ENCODE measurements at places on chromosomes 12 and 14. TPM values are rescaled to one million over a fixed set of nuclear protein-coding genes. Genes with fewer than 3 reads are reported as not detected.

- peak; percentile 9 for DNase-seq
These were observed 40.1 kb upstream of the WNK1 start for GRCh38 chr12:712172-712863.

CLEC1A gene
- 26.2 TPM for total RNA-seq

DNA sequence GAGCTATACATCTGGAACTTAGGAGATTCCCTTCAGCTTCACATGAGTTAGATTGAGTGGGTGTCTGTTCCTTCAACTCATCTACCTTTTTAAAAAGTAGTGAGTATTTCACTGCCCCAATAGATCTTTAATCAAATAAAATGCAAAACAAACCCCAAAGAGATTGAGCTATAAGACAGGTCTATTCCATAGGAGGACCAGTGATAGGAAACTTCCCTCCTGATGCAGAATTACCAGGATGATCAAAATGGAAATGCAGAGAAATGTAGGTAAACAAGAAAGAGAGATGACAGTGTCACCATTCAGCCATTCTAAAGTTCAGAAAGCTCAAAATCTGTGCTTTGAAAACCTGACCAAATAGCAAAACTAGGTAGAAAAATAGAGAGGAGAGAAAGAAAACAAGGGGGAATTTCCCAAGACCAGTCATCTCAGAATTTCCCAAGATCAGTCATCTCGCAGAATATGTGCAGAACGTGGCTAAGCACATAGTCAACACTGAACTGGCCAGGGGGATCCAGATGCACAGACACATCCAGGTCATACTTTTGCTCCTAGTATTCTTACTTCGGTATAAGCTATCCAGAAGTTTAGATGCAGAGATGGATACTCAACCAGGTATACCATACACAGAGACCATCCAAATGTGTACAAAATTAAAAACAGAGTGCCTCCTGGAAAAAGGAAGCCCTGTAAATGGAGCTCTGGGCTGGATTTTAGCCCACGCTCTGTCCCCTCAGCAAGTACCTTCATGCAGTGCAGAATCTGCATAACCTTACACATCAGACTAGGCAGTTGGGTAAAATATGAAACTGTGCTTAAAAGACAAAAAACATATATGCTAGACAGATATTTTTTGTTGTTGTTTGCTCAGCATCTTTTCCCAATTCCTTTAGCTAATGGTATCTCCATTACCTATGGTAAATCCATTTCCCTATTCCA is 27.4 kb downstream of the SLC41A2 start:
- peak; percentile 29 for DNase-seq

DEPDC4 gene
- total RNA-seq = 0.17 TPM

- DNase-seq = no peak
These were observed 191.9 kb downstream of the LRIG3 start for GRCh38 chr12:58728397-58728796.

DNA sequence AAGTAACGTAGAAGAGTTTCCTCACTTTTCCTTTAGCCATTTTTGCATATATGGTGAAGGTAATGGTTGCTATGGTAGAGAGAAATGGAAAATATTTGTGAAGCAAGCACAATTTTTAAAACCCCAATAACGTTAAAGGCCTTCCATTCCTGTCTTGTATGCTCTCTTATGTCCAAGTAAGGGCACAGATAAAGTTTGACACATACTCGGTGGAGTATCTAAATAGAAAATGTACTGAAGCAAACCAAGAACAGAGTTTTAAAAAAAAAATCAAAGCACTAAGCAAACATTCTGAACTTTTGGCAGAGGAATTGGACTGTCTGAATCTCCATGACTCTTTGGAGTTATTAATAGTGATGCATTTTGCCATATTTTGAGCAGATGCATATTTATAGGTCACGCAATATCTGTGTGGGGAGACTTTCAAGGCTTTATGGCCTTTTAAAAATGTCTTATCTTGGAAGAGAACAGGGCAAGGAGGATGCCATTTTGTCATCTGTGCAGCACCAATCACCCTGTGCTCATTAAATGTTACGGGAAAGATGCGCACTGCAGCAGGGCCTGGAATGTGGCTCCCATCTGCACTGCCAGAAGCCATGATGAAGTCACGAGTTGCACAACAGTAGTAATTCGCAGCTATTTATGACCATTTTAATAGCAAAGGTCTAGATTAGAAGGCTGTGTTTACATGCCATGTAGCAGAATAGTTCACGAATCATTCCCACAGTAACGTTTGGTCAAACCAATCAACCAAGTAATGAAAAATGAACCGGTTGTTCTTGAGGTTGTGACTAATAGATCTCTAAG is 23.3 kb upstream of the AMIGO2 start:
- no peak for DNase-seq

DNA sequence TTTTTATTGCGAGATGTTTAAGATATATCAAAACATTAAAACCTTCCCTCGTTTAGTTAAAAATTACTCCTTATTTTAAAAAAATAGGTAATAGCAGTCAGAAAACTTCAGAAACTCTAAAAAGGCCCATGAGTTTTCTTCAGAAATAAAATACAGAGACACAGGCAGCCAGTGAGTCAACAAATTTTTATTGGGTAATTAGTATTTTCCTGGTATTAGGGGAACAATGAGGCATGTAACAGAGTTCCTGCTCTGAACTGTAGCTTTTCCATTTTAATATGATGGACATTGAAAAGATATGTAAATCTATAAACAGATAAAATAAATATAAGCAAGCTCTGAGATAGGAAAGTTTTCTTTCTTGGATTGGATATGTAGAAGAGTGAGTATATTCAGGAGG is 399 bp upstream of the ZNF705A start:
- DNase-seq = peak; percentile 42

DNA sequence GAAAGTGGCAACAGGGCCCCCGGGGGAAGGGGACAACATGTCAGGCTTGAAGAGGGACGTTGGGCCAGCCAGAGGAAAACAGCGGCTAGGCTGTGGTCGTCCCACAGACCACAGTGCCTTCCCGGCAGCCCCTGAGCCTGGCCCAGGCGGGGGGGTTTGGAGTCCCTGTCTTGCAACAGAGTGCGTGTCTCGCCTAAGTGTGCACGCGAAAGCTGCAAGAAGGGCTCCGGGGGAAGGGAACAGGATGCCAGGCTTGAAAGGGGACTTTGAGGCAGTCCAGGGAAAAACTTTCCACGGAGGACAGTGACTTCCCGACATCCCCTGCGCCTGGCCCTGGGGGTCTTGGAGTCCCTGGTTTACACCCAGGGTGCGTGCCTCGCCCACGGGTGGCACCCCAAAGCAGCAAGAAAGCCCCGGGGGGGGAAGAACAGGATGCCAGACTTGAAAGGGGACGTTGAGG is 157.5 kb upstream of the ALG10B start:
- DNase-seq = no peak

SYT1 gene
- total RNA-seq = 9.7 TPM

DNA sequence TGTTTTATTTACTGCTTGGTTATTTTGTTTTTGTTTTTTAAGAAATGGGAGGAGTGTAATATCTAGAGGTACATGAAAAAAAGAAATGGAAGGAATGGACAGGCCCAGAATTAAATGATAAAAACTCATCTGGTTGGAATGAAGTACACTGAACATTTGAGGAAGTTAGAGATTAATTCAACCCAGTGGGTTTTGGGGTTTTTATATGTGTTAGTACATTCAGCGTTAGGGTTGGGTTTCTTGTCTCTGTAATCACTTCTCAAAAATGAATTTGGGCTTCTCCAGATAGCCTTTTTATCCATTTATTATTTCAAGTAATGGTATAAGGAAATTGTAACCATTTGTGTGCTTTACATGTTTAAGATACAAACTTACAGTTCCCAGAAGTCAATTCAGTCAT is 19.5 kb upstream of the NUP107 start:
- no peak for DNase-seq

DNA sequence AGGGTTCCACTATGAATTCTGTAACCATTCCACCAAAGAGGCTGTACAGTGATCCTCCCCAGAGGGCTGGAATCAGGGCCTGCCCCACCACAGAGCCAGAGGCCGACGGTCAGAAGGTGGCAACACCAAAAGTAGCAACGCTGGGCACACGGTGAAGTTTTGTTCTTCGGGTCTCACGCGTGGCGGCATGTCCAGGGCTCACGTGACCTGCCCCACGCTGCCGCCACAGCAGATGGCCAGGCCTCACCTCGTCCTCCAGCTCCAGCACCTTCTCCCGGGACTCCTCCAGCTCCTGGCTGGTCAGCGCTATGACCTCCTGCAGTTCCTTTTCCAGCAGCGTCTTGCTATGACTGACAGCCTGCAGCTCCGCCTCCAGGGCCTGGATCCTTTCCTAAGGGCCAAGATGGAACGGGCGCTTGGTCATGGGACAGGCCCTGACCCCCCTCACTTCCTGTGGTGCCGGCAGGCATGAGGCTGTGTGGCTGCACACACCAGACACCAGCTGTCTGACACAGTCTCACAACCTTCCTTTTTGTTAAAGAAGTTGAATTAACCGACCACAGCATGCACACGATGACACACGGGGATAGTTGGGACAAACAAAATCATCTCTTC is 22.4 kb upstream of the ANKLE2 start:
- DNase-seq = peak; percentile 15

- DNase-seq = peak; percentile 74
These were observed 8.8 kb downstream of the EIF2B2 start for GRCh38 chr14:75011356-75011994.

DNA sequence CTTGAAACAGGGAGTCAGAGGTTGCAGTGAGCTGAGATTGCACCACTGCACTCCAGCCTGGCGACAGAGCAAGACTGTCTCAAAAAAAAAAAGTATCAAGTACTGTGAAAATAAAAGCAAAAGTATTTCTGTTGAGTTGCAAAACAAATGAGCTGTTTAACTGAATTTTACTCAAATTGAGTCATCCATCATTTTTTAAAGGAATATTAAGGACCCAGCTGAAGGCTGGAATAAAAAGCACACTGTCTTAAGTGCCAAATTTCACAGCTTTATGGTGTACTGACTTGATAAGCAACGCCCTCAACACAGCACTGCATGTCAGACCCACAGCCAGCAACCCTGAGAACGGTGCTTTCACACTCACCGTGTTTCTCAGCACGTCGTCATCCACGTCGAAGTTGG is 57.9 kb downstream of the AMN start:
- DNase-seq = no peak

DNA sequence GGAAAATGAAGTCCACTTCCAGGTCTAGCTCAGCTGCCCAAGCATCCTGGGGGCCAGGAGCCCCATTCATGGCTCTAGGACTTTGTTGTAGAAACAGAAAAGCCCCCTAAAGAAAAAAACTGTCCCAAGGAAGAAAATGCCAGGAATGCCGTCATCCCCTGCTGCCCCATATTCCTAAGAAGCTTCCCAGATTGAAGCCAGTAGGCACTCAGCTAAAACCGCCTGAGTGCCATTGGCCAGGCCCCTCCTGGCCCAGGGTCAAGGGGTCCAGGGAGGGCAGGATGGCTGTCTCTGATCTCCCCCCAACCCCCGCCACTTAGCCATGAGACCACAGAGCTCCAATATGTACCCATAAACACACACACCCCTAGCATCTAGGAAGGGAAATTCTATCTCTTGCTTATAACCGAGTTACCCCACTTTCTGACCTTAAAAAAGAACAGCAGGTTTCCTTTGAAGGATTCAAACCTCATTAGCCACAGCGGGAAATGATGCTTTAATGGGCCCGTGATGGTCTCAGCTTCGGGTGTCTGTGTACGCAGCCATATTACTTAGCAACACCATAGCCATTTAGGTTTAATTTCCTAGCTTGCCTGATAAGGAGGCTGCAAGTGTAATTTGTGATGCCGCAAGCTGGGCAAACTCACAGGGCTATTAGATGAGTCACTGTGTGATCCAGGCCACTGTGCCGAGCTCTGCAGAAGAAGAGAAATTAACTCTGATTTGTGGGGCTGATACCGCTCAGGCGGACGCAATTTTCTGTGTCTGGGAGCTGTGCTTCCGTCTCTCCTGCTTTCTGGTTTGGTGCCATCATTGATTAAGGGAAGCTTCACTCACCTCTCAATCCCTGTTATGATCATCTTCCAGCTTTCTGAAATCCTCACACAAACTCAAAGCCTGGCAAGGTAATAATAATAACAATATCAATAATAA is 84.2 kb downstream of the GCH1 start:
- DNase-seq = peak; percentile 69

POTEM gene
- not detected for total RNA-seq

DNA sequence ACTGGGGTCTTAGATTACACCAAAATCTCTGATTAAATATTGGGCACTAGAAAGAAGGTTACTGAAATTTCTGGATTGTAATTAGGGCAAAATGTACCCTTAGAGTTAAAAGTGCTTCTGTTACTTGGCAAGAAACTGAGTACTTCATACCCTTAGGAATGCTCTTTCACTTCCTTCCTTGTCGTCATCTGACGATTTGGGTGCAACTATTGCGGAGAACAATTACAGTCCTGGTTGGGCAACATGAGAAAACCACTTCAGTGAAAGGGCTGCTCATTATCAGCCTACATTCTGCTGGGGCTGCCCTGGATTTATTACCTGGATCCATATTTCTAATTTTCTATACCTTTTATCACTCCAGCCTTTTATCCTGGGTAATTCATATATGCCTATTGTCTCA is 348.5 kb upstream of the MDGA2 start:
- DNase-seq = no peak

GRCh38 chr12:107223821-107224220 is 130.5 kb upstream of the CRY1 start:
- no peak for DNase-seq

- no peak for DNase-seq
These were observed 774.7 kb downstream of the TMTC2 start for GRCh38 chr12:83461336-83461935.

NGB gene
- not detected for total RNA-seq

ANP32D gene
- not detected for total RNA-seq

SLC17A8 gene
- total RNA-seq = not detected

LRRC23 gene
- 5.8 TPM for total RNA-seq

- no peak for DNase-seq
These were observed 10.1 kb upstream of the CCDC197 start for GRCh38 chr14:93986955-93987354.

DNA sequence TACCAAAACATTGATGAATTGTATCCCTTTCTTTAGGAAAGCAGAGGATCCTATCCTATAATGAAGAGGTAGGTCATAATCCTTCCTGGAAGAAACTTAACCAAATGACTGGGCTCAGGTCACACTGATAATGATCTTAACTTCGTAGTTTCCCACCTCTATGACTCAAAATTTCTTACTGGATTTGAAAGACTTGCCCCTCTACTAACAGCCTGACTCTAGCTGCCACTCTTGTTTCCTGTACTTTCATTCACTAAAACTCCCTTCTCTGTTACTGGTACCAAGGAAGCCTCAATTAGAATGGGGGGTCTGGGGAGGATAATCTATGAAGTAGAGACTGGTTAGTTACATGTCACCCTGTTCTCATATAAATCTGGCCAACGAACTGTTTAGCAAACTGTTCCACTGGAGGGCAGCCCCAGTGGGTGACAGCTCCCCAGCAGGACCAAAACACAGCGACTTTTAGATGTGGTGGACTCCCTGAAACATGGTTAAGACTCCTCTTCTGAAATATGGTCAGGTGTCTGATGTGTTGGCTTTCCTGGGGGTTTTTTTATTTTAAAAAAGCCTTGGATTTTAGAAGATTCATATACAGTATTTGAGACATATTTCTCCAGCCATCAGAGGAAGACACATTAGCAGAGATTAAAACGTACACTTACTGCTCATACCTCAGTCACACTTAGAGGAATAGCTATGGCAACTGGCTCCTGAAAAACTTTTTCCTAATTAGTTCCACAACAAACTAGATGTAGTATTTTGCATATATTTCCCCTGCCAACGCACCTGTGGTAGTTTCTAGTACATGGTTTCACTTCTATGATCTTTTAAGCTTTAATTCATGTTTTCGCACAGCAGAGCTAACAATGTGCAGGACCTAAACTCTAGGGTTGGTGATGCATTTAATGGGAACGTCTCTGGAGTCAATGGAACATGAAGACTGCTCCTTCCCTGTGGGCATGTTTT is 72.3 kb downstream of the ACADS start:
- DNase-seq = no peak

GRCh38 chr12:104763168-104763805 is 194.8 kb downstream of the SLC41A2 start:
- no peak for DNase-seq
